NCI-H2029 treated with DMSO at 0.1 percent for 48 hours (cell line): ENCODE measurements at places on chromosomes 3 and 15.
A peak's percentile ranks its signal among the peaks of the same experiment; 100 is the strongest.

DNA sequence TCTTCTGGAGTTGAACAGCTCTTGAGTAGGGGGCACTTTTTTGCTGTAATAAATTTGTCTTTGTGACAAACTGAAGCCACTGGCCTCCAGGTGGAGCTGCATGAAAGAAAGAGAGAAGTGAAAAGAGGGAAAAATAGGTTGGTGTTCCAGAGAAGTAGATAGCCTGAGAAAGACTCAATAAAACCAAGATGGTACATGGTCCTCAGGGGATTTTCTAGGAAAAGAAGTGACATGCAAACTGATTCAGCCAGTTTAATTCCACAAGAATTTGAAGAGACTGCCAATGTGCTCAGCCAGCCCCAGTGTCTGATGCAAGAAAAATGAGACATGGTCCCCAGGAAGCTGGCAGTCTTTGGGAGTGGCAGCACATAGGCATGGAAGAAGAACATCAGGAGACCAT lies 152.7 kb downstream of the CD47 start:
- DNase-seq: no peak

DNA sequence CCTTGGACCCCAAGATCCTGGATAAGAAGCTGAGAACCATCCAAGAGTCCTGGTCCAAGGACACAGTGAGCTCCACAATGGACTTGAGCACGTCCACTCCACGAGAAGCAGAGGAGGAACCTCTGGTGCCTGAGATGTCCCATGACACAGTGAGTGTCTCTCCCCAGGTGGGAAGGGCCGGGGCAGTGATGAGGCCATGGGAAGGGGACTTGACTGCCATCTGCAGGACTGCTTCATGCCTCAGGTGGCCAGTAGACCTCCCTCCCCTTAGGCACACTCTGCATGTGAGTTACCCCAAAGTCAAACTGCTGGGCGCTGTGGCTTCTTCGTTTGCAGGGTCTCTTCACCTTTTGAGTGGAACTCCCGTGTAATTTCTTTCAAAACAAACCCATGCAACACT lies 59.7 kb downstream of the CCDC33 start:
- DNase-seq: no peak

- DNase-seq: no peak
These were observed 78.0 kb upstream of the POU1F1 start for GRCh38 chr3:87354398-87354797.

DNA sequence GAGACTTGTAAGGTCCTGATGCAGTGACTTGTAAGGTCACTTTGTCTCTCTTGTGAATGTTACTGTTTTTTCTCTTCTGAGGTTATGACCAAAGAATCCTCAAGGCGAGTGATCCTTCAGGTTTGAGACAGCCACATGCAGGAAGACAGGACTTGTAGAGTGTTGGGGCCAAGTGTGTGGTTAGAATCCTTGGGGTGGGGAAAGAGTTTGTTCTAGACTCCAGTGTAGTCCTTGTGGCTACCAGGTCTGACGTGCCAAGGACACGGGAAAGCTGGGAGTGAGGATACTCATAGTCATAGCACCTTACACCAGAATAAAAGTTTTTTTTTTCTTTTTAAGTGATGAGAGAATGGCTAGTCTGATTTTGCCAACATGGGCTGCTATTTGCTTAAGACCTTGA lies 7.3 kb upstream of the SACM1L start:
- no peak for DNase-seq

DNA sequence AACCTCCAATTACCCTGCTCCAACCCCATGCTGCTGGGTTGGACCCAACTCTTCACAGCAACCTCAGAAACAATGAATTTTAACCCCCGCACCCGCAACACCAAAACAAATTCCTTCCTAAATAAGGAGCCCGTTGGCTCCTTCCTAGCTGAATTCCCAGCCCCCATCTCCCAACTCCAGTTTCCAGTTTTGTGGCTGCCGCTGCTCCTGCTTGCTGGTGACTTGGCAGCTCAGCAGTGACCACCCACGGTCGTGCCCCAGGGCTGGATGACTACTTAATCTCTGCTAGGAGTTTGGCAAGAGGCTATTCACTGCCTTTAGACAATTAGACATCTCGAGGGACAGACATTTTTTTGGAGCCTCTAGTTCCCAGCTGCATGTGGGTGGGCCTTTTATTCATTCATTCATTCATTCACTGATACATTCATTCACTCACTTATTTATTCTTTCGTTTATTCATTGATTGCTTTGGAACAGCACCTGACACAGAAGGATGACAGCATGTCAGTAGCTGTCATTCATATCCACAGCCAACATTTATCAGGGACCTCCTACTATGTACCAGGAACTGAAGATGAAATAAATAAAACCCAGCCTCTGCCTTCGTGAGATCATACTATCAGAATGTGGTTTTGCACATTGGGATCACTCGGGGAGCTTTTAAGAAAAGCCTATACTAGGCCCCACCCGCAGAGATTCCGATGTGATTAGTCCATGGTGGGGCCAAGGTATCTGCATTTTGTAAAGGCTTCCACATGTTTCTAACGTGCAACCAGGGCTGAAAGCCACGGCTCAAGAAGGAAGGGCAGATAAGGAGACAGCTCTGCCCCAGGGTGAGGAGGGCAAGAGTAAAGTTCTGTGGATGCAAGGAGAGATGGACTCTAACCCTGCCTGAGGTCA lies 256.5 kb downstream of the SHQ1 start:
- DNase-seq: no peak

DNA sequence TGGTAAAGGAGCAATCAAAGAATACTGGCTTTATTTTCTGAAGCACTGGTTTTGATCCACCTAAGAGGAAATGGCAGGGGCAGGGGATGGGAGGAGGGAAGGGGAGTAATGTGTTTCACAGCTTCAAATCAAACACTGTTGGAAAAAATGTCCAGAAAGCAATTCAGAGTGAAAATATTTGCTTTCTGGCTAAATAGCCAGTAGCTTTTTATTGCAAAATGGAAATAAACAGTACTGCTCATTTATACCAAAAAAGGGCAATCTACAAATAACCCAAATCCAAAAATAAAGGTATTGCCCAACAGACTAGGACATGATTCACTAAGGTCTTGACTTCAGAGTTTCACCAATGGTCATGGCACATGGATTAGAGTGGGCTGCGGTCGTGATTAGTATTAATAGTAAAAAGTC lies 279.3 kb upstream of the THBS1 start:
- DNase-seq: no peak

- no peak for DNase-seq
These were observed 69.6 kb downstream of the SEMA5B start for GRCh38 chr3:122957707-122958689.

DNA sequence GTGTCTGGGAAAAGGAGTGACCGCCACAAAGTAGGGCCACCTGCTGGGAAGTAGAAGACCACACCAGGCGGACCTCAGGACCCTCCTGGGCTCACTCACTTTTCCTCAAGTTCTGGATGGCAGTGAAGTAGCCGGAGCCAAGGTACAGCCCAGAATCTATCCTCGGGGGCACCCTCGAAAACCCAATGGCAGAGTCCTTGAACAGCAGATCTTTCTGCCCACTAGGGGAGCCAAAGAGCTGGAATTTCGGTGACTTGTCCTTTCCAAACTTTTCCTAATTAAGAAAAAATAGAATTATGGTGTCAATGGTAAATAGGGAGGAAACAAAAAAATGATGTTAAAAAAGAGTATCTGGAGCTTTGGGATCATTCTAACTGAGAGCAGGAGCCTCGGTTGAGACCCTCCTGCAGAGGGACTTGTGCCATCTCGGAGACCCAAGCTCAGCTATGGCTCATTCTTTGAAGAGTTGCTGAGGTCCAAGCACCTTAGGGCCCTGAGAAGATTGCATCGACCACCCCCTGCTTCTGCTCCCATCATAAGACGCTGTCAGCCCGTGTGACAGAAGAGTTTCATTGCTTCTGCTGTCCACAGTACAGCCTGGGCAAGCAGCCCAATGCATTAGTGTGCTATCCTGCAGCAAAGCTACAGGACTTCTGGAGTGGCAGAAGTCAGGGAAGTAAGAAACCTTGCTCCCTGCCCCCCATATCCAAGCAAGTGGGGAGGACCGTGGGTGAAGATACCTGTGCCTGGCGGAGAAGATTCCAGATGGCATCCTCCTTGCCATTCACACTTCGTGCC lies 14.8 kb downstream of the LTF start:
- no peak for DNase-seq

- no peak for DNase-seq
These were observed 73.1 kb downstream of the NR2E3 start for GRCh38 chr15:71883447-71883846.

- no peak for DNase-seq
These were observed 219.0 kb upstream of the LMCD1 start for GRCh38 chr3:8282541-8283165.

GRCh38 chr15:70192490-70192889 lies 94.8 kb upstream of the TLE3 start:
- no peak for DNase-seq

DNA sequence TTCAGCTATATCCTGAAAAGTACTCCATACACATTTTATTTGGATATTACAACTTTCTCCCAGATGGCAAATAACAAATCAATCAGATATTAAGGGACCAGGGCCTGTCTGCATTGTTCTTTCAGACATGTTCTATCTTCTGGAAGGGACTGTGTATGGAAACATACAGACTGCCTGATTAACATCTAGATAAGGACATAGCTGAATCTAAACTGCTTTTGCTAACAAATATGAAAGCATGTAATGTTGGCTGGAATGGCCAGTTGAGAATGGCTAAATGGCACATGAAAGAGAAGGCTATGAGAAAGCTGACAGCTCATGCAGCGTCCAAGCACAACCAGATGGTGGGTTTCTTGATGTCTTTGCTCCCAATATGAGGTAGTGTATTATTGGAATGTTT lies 149.4 kb downstream of the CFAP20DC start:
- DNase-seq: no peak

GRCh38 chr3:102466001-102466400 lies 31.2 kb downstream of the ZPLD1 start:
- DNase-seq: no peak

DNA sequence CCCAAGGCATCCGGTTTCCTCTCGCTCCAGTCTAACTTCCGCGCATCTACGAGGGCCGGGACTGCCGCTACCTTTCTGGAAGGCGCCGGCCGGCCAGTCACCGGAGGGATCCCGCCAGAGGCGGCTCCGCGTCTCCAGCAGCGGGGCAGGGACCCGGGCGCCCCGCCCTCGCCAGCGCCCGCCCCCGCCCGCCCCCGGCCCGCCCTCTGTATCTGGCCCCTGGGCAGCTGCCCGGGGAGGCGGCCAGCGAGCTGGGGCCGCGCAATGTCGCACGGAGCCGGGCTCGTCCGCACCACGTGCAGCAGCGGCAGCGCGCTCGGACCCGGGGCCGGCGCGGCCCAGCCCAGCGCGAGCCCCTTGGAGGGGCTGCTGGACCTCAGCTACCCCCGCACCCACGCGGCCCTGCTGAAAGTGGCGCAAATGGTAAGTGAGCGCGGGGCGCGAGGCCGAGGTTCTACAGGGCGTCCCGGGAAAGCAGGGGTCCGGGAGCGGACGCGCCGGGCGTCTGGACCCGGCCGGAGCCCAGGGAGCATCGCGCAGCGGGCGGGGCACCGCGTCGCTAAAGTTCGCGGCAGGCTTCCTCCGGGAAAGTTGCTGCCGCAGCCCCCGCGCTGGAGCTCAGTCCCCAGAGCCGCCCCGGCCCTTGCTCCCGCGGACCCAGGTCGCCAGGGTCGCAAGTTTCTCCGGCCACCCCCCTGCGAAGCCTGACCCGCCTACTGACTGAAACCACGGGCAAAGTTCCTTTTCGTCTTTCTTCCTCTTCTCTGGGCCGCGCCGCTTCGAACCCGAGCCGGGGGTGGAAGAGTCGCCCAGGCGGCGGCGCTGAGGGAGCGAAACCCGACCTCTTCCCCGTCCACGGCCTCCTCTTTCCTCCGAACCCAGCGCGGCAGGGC lies at the start of gene CMTM7:
CMTM7 (plus strand) TSS at position 211 of the 893 bp plus-strand sequence; CDS start at position 265, 54 bp downstream.
- DNase-seq: no peak

GRCh38 chr3:89104499-89104898 lies 2.9 kb upstream of the EPHA3 start:
- no peak for DNase-seq

GRCh38 chr3:123378409-123378915 lies 70.4 kb downstream of the ADCY5 start:
- DNase-seq: no peak

GRCh38 chr15:61003437-61004218 lies 225.5 kb downstream of the RORA start:
- no peak for DNase-seq

DNA sequence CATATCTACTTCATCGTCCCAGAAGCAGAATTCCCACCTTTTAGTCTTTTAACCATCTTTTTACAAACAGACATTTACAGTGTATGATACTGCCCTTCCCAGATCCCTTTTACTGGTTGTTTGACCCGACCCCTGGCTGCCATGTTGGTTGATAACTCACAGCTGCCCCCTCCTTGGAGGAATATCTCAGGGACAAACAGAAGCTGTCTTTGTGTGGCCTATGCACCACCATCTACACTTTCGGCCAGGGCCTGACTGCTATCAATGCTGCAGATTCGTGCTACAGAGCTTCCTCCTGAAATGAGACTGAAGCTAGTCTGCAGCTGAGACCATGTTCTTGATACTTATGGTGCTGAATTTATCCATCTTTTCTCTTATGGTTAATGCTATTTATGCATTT lies 6.6 kb upstream of the POLQ start:
- DNase-seq: no peak

GRCh38 chr3:160815280-160815679 lies 59.2 kb downstream of the PPM1L start:
- no peak for DNase-seq

GRCh38 chr3:71039332-71039731 lies 544.2 kb downstream of the FOXP1 start:
- DNase-seq: no peak

- peak; percentile 11 for DNase-seq
These were observed 304.4 kb downstream of the FGF12 start for GRCh38 chr3:192422997-192423342.

DNA sequence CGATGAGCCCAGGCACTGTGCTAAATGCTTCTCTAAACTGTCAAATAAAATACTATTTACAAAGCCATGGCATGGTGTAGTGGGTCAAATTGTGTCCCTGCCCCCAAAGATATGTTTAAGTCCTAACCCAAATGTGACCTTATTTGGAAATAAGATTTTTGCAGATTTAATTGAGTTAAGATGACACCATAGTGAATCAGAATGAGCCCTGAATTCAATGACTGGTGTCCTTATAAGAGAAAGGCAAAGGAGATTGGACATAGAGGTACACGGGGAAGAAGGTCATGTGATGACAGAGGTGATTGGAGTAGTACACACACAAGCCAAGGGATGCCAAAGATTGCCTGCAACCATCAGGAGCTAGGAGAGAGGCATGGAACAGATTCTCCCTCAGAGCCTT lies 121.6 kb upstream of the VEPH1 start:
- DNase-seq: no peak

GRCh38 chr3:141915766-141916165 lies 39.3 kb downstream of the ATP1B3 start:
- DNase-seq: no peak

DNA sequence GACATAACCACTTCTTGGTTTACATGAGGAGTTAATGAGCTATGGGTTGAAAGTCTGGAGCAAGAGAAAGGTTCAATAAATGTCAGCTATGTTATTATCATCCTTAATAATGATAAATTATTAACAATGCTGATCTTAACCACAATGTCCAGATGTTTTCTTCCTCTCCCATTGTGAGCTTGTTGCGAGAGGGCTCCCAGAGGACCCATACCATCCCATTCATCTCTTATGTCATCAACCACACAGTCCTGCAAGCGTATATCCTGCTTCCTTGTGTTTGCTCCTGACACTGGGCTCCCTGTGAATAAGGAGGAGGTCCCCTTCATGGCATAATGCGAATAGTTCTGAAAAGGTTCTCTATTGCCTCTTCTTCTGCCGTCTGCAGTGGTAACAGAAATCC lies 266.8 kb downstream of the TLE3 start:
- no peak for DNase-seq

GRCh38 chr15:32870240-32871033 lies 152.6 kb downstream of the GREM1 start:
- no peak for DNase-seq
